ENCODE measurements at places on chromosomes 13 and 19. TPM values are rescaled to one million over a fixed set of nuclear protein-coding genes. Genes with fewer than 3 reads are reported as not detected.

- H3K4me1 ChIP-seq: no peaks in the 10 kb centered on the region
- DNase-seq: no peak
- H3K27ac ChIP-seq: no peak overlapping the region
- no peaks in the 10 kb centered on the region for H3K27me3 ChIP-seq
- no peak overlapping the region for H3K4me3 ChIP-seq
- no peaks in the 10 kb centered on the region for H3K36me3 ChIP-seq
Measured at GRCh38 chr13:32002873-32003272, 28.7 kb upstream of the FRY start.

- H3K27me3 ChIP-seq: peaks cover 8% of the 10 kb centered on the region
- no peak overlapping the region for H3K4me3 ChIP-seq
- H3K27ac ChIP-seq: no peak overlapping the region
- peaks cover 3% of the 10 kb centered on the region for H3K36me3 ChIP-seq
- DNase-seq: no peak
- peaks cover 21% of the 10 kb centered on the region for H3K4me1 ChIP-seq
Measured at GRCh38 chr13:113299951-113300350, 2.9 kb downstream of the LAMP1 start.

GRCh38 chr19:39670998-39671397 lies 15.3 kb downstream of the LGALS16 start:
- H3K36me3 ChIP-seq: no peaks in the 10 kb centered on the region
- DNase-seq: no peak
- no peak overlapping the region for H3K4me3 ChIP-seq
- H3K27me3 ChIP-seq: peaks cover 48% of the 10 kb centered on the region
- no peaks in the 10 kb centered on the region for H3K4me1 ChIP-seq

DNA sequence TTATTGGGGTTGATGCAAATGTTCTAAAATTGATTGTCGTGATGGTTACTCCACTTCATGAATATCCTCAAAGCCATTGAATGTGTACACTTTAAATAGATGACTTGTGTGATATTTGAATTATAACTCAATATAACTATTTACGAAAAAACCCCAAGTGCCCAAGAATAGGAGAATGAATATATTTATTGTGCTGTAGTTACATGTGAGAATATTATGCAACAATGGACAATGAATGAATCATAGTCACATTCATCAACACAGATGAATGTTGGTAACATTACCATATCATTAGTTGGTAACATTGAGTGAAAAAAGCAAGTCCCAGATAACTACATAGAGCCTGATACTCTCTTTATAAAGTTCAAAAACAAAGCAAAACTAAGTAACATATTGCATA lies 127.8 kb upstream of the UBL3 start:
- H3K27ac ChIP-seq: no peak overlapping the region
- no peaks in the 10 kb centered on the region for H3K36me3 ChIP-seq

- H3K4me3 ChIP-seq: no peak overlapping the region
- H3K27me3 ChIP-seq: no peaks in the 10 kb centered on the region
- H3K27ac ChIP-seq: no peak overlapping the region
- H3K4me1 ChIP-seq: peaks cover 6% of the 10 kb centered on the region
Measured at GRCh38 chr13:100523981-100524386, 64.6 kb downstream of the GGACT start.

DNA sequence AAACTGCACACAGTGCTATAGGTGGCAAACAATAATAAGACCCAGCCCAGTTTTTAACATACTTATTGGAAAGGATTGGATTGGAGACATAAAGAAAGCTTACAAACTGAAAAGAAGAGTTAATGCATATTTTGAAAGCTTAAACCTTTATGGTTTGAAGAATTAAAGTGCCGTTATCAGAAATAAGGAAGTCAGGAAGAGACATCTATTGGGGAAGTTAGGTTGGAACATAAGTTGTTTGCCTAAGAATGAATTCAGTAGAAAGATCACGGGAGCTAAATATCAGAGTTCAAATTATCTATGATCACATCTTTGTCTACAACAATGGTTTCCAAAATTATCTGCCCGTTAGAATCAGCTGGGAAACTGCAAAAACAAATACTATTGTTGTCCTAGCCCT lies 767.9 kb downstream of the PCDH9 start:
- no peaks in the 10 kb centered on the region for H3K36me3 ChIP-seq
- H3K4me1 ChIP-seq: peaks cover 9% of the 10 kb centered on the region
- no peak overlapping the region for H3K27ac ChIP-seq

DNA sequence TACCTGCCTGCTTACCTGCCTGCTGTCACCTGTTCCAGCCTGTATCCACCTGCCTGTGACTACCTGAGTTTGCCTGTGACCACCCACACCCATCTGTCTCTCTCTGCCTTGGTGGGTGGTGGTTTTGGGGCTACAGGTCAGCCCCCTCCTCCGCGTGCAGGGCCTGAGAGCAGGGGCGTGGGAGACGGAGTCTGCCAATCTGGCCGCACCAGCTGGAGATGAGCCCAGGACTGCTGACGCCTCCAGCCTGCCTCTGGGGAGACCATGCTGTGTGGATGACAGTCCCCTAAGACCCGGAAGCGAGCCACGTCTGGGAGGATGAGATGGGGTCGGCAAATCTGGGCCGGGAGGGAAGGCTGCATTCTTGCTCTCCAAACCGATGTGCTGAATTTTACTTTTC lies 15.9 kb upstream of the KCTD15 start:
- no peak for DNase-seq
- H3K36me3 ChIP-seq: no peaks in the 10 kb centered on the region
- H3K27ac ChIP-seq: no peak overlapping the region
- H3K4me1 ChIP-seq: peaks cover 12% of the 10 kb centered on the region
- H3K4me3 ChIP-seq: no peak overlapping the region

- DNase-seq: no peak
- no peaks in the 10 kb centered on the region for H3K4me1 ChIP-seq
- H3K27ac ChIP-seq: no peak overlapping the region
- H3K4me3 ChIP-seq: no peak overlapping the region
- no peaks in the 10 kb centered on the region for H3K27me3 ChIP-seq
- no peaks in the 10 kb centered on the region for H3K36me3 ChIP-seq
Measured at GRCh38 chr19:44455100-44455499, 6.8 kb upstream of the ZNF229 start.

DNA sequence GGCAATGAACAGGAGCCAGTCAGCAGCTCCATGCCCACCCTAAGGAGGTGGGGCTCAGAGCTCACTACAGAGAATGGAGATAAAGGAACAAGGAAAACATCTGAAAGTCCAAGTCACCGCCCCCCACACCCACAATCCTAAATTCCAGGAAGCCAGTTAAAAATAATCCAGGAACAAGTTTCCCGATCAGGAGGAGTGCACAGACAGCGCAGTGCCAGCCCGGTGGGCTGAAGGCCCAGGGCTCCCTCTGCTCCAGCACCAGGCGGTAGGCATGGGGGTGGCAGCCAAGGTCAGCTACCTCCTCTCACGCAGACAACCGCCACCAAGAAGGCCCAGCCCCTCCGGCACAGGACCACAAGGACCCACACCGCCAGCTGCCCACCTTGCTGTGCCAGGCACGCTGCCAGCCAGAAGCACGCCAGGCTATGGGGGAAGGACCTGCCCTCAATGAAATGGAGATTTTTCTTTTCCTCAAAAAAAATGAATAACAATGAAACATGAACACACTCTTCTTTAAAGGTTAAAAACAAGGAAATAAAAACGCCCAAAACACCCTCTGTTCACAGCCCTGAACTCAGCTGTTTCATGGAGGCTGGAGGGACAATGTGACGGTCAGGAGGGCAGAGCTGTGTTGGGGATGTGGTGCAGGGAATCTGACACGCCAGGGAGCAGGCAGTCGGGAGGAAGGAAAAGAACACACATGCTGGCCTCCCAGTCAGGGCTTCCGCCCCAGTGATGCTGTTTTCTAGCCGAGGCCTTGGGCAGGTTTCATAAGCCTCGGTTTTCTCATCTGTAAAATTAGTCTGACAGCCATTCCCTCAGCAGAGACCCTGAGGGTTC lies 11.0 kb downstream of the STK24 start:
- H3K27me3 ChIP-seq: no peaks in the 10 kb centered on the region
- H3K27ac ChIP-seq: peak overlapping the region; percentile 80
- H3K36me3 ChIP-seq: peaks cover 47% of the 10 kb centered on the region
- peaks cover 64% of the 10 kb centered on the region for H3K4me1 ChIP-seq
- DNase-seq: no peak
- H3K4me3 ChIP-seq: peak overlapping the region; percentile 10

- H3K27me3 ChIP-seq: peaks cover 4% of the 10 kb centered on the region
- peak overlapping the region; percentile 31 for H3K27ac ChIP-seq
- peak overlapping the region; percentile 69 for H3K4me3 ChIP-seq
- no peaks in the 10 kb centered on the region for H3K4me1 ChIP-seq
Measured at GRCh38 chr19:703651-704446, 4.9 kb upstream of the PALM start.

GRCh38 chr19:1773184-1773583 lies 19.9 kb downstream of the ONECUT3 start:
- no peak for DNase-seq
- peaks cover 82% of the 10 kb centered on the region for H3K27me3 ChIP-seq
- H3K27ac ChIP-seq: peak overlapping the region; percentile 97

DNA sequence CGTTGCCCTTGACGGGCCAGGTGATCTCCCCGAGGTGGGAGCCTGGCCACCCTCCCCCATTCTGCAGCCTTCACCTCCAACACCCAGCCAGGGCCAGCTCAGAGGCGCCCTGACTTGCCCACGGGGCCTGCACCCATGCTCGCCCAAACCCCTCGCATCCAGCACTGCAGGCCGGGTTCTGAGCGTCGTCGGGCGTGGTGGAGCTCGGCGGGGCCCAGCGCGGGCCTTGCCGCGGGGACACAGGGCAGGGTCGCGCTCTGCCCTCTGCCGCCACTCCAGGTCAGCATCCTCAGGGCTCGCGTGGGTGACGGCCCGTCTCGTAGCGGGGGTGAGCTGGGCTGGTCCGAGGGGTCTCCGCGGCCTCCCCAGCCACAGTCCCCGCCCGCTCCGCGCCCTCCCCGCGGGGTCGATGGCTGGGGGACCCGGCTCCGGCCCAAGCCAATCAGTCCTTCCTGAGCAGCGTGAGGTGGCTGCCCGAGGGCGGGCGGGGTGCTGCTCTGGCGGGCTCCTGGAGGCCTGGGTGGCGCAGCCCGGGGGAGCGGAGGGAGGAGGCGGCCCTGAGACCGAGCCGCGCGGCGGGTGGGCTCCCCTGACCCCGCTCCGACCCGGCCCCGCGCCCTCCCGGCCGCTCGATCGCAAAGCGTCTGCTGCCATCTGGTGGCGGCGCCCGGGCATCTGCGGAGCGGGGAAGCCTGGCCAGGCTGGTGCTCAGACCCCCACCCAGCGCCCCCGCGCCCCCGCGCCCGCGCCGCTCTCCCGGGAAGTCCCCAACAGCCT lies 61.4 kb downstream of the CCNE1 start:
- H3K4me3 ChIP-seq: peak overlapping the region; percentile 69
- peaks cover 42% of the 10 kb centered on the region for H3K27me3 ChIP-seq
- no peaks in the 10 kb centered on the region for H3K36me3 ChIP-seq
- DNase-seq: peak; percentile 83

GRCh38 chr13:42068886-42069285 lies 20.4 kb downstream of the DGKH start:
- H3K27ac ChIP-seq: no peak overlapping the region
- peaks cover 16% of the 10 kb centered on the region for H3K36me3 ChIP-seq
- peaks cover 19% of the 10 kb centered on the region for H3K4me1 ChIP-seq
- H3K27me3 ChIP-seq: no peaks in the 10 kb centered on the region

GRCh38 chr13:35566340-35566739 lies 89.9 kb upstream of the MAB21L1 start:
- no peaks in the 10 kb centered on the region for H3K27me3 ChIP-seq
- H3K4me3 ChIP-seq: no peak overlapping the region
- no peaks in the 10 kb centered on the region for H3K4me1 ChIP-seq
- no peak for DNase-seq
- no peak overlapping the region for H3K27ac ChIP-seq

GRCh38 chr19:42563352-42564210 lies 31.1 kb downstream of the CEACAM8 start:
- DNase-seq: no peak
- H3K36me3 ChIP-seq: no peaks in the 10 kb centered on the region

- no peak overlapping the region for H3K27ac ChIP-seq
- peaks cover 7% of the 10 kb centered on the region for H3K4me1 ChIP-seq
- no peaks in the 10 kb centered on the region for H3K36me3 ChIP-seq
- H3K27me3 ChIP-seq: peaks cover 7% of the 10 kb centered on the region
- DNase-seq: no peak
Measured at GRCh38 chr19:7851623-7852500, 21.8 kb downstream of the EVI5L start.

DNA sequence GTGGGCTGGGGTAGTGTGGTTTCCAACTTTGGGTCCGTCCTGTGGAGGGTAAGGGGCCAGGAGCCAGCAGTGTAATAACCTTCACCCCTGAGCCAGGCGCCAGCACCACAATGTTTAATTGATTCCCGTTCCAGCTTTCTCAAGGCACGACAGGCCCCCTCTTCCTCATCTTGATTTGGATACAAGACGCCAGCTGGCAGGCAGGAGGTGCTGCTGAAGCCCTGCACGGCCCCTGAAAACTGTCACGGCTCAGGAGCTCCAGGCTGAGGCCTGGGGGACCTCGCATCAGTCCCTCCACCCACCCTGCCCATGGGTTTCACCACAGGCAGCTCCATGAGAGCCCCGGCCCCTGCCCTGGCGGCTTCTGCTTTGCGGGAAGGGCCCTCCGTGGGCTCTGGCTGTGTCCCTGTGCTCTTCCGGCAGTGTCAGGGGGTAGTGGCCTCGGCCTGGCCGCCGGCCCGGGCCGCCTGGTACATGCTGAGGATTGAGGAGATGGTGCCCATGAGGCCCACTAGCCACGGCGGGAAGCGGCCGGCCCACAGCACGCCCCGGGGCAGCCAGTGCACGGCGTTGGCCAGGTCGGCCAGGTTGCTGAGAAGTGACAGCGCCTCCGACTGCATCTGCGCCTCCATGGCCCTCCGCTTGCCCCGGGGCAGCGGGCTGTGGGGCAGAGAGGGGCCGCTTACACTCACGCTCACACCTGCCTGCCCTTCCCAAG lies 11.9 kb downstream of the PEX11G start:
- H3K27me3 ChIP-seq: no peaks in the 10 kb centered on the region
- no peak overlapping the region for H3K4me3 ChIP-seq
- H3K36me3 ChIP-seq: no peaks in the 10 kb centered on the region
- H3K27ac ChIP-seq: no peak overlapping the region
- H3K4me1 ChIP-seq: peaks cover 11% of the 10 kb centered on the region

DNA sequence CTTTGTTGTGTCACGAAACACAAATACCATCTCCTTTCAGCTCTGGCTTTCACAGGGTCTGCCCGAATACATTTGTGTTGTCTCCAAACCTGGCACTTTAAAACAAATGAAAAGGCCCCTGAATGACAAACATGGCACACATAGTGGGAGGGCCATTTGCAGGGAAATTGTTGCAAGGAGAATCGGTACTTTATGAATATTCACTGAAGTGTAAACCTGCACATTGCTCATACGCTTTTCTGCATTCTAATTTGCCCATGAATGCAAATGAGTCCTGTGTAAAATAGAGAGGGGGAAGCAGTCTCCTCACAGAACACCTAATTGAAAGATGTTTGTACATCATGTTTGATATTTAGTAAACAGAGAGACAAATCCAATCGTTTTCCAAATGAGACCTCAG lies 82.7 kb upstream of the PCDH8 start:
- H3K27me3 ChIP-seq: peaks cover 34% of the 10 kb centered on the region
- DNase-seq: no peak
- H3K36me3 ChIP-seq: no peaks in the 10 kb centered on the region
- peaks cover 29% of the 10 kb centered on the region for H3K4me1 ChIP-seq

GRCh38 chr13:23750383-23751121 lies 138.6 kb downstream of the MIPEP start:
- no peak for DNase-seq
- H3K27me3 ChIP-seq: no peaks in the 10 kb centered on the region
- peaks cover 43% of the 10 kb centered on the region for H3K4me1 ChIP-seq
- H3K36me3 ChIP-seq: no peaks in the 10 kb centered on the region
- H3K4me3 ChIP-seq: no peak overlapping the region

The DACT3 gene
- total RNA-seq: 24.5 TPM

The PLIN5 gene
- total RNA-seq: 1.2 TPM

The CYP2A13 gene
- total RNA-seq: not detected

The CHST8 gene
- 5.7 TPM for total RNA-seq

The PPP1R15A gene
- total RNA-seq: 161 TPM

The FBXL12 gene
- 31.4 TPM for total RNA-seq

The ICAM4 gene
- 5.3 TPM for total RNA-seq

The CLDND2 gene
- total RNA-seq: 0.97 TPM
